ENCODE measurements at places on chromosomes 1 and 21. TPM values are rescaled to one million over a fixed set of nuclear protein-coding genes. Genes with fewer than 3 reads are reported as not detected.

The NBL1 gene
- 148 TPM for total RNA-seq

The COL9A2 gene
- 7.1 TPM for total RNA-seq

DNA sequence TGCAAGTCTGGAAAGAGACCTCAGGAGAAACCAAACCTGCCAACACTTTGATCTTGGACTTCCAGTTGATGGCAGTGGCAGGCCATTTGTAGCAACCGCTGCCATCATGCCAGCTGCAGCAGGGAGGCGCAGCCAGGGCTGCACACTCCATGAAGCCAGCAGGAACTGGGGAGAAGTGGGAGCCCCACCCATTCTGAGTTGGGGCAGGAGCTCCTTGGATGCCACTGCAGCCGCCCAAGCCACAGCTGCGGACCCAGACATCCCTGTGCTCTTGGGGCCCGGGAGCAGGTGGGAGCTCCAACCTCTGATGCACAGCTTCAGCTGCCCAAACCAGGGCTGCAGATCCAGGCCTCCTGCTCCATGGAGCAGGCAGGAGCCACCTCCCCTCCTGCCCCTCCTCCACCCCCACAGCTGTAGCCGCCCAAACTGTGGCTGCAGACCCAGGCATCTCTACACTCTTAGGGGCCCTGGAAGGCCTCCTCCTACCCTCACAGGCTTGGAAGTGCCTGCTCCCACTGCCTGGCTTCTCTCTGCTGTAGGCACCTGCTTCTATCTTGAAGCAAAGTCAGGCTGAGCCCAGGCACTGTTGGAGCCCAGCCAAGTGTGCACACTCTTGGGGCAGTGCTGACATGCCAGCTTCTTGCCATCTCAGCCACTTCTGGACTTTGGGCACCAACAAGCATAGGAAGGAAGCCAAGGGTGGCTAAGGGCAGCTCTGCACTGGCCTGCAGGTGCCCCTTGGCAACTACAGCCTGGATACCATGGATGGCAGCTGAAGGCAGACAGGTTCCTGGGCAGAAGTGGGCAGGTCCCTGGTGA, 20.0 kb upstream of the DISP1 start:
- no peak for DNase-seq
- H3K4me1 ChIP-seq: no peaks in the 10 kb centered on the region
- no peak overlapping the region for H3K27ac ChIP-seq
- no peak overlapping the region for H3K4me3 ChIP-seq
- no peaks in the 10 kb centered on the region for H3K36me3 ChIP-seq

- no peaks in the 10 kb centered on the region for H3K27me3 ChIP-seq
- H3K4me3 ChIP-seq: no peak overlapping the region
- DNase-seq: no peak
- H3K27ac ChIP-seq: no peak overlapping the region
Measured at GRCh38 chr1:172109359-172109758, 268.1 kb downstream of the DNM3 start.

GRCh38 chr1:229784834-229785233, 158.8 kb downstream of the URB2 start:
- H3K36me3 ChIP-seq: no peaks in the 10 kb centered on the region
- H3K4me1 ChIP-seq: no peaks in the 10 kb centered on the region
- DNase-seq: no peak
- no peaks in the 10 kb centered on the region for H3K27me3 ChIP-seq
- H3K27ac ChIP-seq: no peak overlapping the region

The CD101 gene
- total RNA-seq: 3.9 TPM

DNA sequence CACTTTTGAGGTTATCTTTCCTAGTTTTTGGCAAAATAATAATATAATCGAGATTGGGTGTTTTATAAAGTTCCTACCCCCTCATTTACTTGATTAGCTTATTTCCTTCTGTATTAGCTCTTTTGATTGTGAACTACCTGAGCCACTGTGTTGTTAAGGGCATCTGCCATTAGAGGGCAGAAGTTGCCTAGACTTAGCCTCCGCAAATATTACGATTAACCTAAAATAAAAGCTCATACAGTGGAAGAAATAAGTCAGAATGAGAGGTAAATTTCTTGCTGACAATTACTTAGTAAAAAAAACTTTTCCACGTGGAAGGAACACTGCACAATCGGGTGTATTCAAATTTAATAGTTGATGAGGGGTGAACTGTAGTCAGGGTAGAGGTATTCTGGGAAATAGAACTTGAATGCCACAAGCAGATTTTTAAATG, 2.3 kb downstream of the H3-3A start:
- H3K4me3 ChIP-seq: peak overlapping the region; percentile 88
- DNase-seq: no peak
- peak overlapping the region; percentile 100 for H3K27ac ChIP-seq
- H3K36me3 ChIP-seq: peaks cover 41% of the 10 kb centered on the region

DNA sequence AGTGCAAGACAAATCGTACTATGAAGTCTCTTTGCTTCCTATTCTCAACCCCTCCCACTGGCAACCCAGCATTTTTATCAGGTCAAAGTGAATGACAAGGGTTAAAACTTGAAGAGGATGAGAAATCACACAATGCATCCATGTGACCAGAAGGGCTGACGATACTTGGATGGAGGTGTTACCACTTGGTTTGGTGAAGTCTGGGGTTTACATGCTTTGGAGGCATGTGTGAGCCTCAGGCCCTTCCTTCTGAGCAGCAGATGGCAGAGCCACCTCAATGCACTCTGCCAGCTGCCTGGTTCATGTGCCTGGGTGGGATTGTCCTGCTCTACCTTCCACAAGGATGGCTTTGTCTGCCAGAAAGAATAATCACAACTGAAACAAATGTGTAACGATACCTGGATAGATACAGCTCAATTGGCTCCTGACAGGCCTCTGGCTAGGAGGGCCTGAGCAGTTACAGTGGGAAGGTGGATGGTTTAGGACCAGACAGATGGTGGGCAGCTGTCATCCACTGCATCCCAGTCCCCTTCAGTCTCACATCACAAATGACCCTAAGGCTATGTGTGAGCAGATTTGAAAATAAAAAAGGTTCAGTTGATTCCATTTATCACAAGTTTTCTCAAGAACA, 51.5 kb upstream of the CNIH3 start:
- no peak overlapping the region for H3K4me3 ChIP-seq
- DNase-seq: no peak
- H3K4me1 ChIP-seq: peaks cover 9% of the 10 kb centered on the region
- H3K36me3 ChIP-seq: no peaks in the 10 kb centered on the region
- H3K27me3 ChIP-seq: no peaks in the 10 kb centered on the region

DNA sequence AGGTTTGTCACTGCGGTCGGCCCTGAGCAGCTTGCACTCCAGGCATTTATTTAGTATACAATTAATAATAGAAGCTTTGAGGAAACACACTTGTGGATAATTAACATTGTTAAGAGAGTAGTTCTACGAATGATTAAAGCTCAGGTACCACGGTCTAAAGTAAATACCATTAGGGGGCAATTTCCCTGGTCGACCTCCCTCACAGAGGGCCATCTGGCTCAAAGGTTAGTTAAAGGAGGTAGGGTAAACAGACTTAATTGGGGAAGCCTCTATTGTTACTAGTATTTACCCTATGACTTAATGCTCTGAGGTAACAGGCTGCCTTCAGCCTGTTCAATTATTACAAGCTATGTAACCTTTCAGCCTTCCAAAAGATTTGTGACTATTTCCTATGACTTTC, 122.3 kb upstream of the SLC44A3 start:
- H3K4me3 ChIP-seq: no peak overlapping the region
- H3K27ac ChIP-seq: no peak overlapping the region
- H3K36me3 ChIP-seq: no peaks in the 10 kb centered on the region
- H3K4me1 ChIP-seq: no peaks in the 10 kb centered on the region
- no peaks in the 10 kb centered on the region for H3K27me3 ChIP-seq
- no peak for DNase-seq

DNA sequence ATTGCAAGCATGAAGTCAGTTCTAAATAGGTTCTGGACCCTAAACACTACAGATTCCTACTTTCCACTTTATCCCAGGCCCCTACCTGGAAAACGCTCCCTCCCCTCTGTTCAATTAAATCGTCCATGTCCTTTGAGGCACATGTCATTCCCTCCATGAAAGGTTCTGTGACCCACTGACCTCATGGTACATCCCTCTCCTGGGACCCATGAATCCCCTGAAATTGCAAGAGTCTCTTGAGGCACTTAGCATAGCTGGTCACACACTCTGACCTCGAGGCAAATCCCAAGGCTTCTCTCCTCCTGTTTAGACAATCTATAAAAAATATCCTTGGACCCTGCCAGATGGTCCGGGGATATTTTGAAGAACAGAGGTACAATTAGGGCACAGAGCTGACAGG, 34.3 kb upstream of the KRTAP19-8 start:
- H3K4me1 ChIP-seq: no peaks in the 10 kb centered on the region
- no peaks in the 10 kb centered on the region for H3K27me3 ChIP-seq
- no peaks in the 10 kb centered on the region for H3K36me3 ChIP-seq
- H3K4me3 ChIP-seq: no peak overlapping the region
- no peak for DNase-seq

GRCh38 chr1:155126556-155127104, 1.0 kb upstream of the EFNA1 start:
- H3K36me3 ChIP-seq: peaks cover 4% of the 10 kb centered on the region
- peaks cover 79% of the 10 kb centered on the region for H3K4me1 ChIP-seq
- H3K27ac ChIP-seq: peak overlapping the region; percentile 92
- peak overlapping the region; percentile 78 for H3K4me3 ChIP-seq
- H3K27me3 ChIP-seq: no peaks in the 10 kb centered on the region

DNA sequence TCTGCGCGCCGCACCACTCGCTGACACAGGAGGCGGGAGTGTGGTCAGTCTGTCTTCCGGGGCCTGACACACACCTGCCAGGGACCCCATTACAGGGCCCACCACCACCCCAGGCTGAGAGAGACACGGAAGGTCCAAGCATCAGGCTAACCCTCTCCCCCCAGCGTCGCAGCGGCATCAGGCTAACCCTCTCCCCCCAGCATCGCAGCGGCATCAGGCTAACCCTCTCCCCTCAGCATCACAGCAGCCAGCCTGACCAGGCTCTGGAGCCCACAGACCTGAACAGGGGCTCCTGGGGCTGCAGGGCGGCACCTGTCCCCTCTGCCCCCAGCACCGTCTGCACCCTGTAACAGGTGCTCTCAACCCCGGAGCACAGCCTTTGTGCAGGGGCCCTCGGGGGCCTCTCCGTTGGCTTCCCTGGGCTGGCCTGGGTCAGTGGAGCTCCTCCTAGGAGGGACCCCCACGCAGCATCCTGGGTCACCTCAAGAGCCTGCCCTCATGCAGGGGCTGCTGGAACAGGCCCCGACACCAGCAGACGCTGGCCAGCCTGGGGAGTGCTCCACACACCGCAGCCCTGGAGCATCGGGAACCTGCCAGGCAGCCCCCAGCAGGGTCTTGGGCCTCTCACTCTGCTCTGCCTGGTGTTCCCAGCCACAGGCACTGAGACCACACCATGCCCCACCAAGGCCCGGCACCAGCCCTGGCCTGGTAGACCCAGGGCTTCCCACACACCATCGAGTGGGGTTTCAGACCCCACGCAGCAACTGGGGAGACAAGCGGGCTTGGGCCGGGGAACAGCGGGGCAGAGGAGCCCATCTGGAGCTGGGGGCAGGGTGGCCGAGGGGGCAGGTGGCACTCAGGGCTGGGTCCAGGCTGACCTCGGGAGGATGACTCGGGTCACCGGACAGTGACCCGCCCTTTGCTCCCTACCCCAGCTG, 67.0 kb downstream of the MEGF6 start:
- H3K27ac ChIP-seq: peak overlapping the region; percentile 69
- DNase-seq: no peak
- H3K36me3 ChIP-seq: no peaks in the 10 kb centered on the region
- H3K4me1 ChIP-seq: peaks cover 63% of the 10 kb centered on the region
- H3K4me3 ChIP-seq: no peak overlapping the region

The S100B gene
- 19.9 TPM for total RNA-seq

- DNase-seq: no peak
- no peaks in the 10 kb centered on the region for H3K36me3 ChIP-seq
- no peak overlapping the region for H3K4me3 ChIP-seq
- H3K4me1 ChIP-seq: peaks cover 77% of the 10 kb centered on the region
Measured at GRCh38 chr1:10682449-10683309, 113.8 kb downstream of the CASZ1 start.

- H3K27me3 ChIP-seq: no peaks in the 10 kb centered on the region
- H3K4me3 ChIP-seq: no peak overlapping the region
- DNase-seq: no peak
- no peak overlapping the region for H3K27ac ChIP-seq
- H3K36me3 ChIP-seq: no peaks in the 10 kb centered on the region
- H3K4me1 ChIP-seq: no peaks in the 10 kb centered on the region
Measured at GRCh38 chr1:7589080-7589735, 181.9 kb upstream of the VAMP3 start.

DNA sequence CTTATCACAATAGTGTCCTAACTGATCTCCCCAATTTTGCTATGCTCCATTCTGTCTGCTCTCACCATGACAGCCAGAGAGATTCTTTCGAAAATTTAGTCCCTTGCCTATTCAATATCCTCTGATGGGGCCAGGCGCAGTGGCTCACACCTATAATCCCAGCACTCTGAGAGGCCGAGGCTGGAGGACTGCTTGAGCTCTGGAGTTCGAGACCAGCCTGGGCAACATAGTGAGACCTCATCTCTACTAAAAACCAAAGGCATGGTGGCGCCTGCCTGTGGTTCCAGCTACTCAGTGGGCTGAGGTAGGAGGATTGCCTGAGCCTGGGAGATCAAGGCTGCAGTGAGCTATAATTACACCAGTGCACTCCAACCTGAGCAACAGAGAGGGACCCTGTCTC, 16.1 kb upstream of the PDZK1IP1 start:
- no peak overlapping the region for H3K27ac ChIP-seq
- peaks cover 4% of the 10 kb centered on the region for H3K27me3 ChIP-seq
- H3K36me3 ChIP-seq: no peaks in the 10 kb centered on the region

DNA sequence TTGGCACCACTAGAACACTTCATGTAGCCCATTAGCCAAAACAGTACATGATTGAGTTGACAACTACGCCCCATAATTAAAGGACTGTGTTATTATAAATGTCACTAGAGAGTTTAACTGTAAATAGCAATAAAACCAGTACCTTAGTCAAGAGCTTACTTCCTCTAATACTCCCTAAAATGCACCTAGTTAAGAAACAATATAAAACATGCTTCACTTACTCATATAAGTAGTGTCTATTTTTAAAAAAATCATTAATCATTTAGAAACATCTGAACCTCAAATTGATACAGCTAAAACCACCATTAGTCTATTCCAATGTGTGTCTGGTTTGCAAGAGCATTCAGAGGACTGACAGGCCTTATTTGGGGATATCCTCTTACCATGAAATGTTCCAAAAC, 25.3 kb downstream of the PTP4A2 start:
- H3K27me3 ChIP-seq: no peaks in the 10 kb centered on the region
- no peak overlapping the region for H3K4me3 ChIP-seq
- DNase-seq: no peak
- peaks cover 40% of the 10 kb centered on the region for H3K4me1 ChIP-seq

- peaks cover 11% of the 10 kb centered on the region for H3K4me1 ChIP-seq
- no peaks in the 10 kb centered on the region for H3K36me3 ChIP-seq
- DNase-seq: no peak
- no peaks in the 10 kb centered on the region for H3K27me3 ChIP-seq
Measured at GRCh38 chr1:165891111-165891860, 63.9 kb downstream of the UCK2 start.

GRCh38 chr1:54854381-54855020, 32.5 kb downstream of the DHCR24 start:
- H3K36me3 ChIP-seq: peaks cover 5% of the 10 kb centered on the region
- DNase-seq: no peak
- H3K27ac ChIP-seq: no peak overlapping the region
- peaks cover 44% of the 10 kb centered on the region for H3K4me1 ChIP-seq
